ENCODE measurements at places on chromosomes 13 and 19.
A peak's percentile ranks its signal among the peaks of the same experiment; 100 is the strongest.

DNA sequence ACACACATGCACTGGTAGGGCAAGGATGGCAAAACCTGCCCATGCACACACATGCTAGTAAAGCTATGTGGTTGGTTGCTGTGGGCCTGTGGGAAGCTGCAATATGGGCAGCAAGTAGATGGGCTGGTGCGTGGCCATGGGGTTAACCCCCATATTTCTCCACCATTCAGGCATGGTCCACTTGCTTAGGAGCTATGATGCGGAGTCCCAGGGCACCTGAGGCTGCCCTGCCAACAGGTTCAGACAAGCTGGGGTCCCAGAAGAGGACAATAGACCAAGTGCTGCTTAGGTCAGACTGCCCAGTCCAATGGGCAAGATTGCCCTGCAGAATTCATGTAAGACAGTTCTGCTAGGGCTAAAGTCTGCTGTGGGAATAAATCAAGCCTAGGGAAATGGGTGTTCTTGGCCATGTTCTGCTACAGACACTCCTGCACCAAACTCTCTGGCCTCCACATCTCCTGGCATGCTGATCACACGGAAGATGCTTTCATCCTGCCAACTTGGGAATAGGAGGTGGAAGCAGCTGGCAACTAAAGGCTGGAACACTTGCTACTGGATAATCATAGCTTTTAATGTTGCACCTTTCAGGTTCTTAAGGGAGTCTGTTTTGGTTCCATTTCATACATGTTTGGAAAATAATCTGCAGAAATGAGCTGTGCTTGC is 646.3 kb upstream of the SLITRK1 start:
- no peak for DNase-seq

DNA sequence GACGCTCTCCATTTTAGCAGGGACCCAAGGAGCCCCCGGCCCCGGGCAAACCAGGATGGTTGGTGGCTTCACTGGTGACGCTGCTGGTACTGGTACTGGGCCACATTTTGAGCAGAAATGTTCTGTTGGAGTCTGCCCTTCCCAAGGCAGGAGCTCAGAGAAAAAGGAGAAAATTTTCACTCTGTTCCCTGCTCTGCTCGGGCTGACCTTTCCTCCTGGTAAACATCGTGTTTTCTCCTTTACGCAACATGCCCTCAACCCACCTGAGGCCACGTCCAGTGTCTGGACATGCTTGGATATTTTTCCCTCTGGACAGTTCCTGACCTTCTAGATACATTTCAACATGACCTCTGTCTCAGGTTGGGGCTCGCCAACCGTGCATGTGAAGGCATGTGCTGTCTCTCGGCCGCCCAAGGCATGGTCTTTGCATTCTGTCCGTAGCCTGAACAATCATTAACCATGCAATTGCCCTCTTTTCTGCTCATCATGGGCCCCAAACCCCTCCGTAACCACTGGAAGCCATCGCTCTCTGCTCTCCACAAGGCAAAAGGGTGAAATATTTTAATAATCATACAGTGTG is 115.2 kb upstream of the PEG3 start:
- DNase-seq: no peak

GRCh38 chr13:28584873-28585381 is 74.0 kb upstream of the POMP start:
- no peak for DNase-seq

DNA sequence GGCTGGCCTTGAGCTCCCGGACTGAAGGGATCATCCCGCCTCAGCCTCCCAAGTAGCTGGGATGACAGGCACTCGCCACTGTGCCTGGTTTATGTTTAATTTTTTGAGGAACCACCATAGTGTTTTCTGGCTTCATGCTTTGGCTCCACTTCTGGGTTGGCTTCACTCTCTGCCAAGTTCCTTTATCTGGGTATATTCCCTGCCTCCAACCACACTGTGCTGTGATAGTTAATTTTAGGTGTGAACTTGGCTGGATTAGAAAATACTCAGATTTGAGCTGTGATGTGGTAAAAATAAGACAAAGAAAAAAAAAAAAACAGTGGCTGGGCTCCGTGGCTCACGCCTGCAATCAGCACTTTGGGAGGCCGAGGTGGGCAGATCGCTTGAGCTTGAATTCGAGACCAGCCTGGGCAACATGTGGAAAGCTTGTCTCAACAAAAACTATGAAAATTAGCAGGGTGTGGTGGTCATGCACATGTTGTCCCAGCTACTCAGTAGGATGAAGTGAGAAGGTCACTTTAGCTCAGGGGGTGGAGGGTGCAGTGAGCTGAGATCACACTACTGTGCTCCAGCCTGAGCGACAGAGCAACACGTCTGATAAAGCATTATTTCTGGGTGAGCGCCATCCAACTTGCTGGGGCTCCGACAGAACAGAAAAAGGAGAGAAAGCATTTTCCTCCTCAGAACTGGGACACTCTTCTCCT is 7.5 kb upstream of the ILF3 start:
- DNase-seq: no peak

- peak; percentile 86 for DNase-seq
These were observed 19.2 kb downstream of the GPX4 start for GRCh38 chr19:1122972-1123363.

- DNase-seq: no peak
These were observed 762.1 kb upstream of the ARGLU1 start for GRCh38 chr13:107329991-107330390.

DNA sequence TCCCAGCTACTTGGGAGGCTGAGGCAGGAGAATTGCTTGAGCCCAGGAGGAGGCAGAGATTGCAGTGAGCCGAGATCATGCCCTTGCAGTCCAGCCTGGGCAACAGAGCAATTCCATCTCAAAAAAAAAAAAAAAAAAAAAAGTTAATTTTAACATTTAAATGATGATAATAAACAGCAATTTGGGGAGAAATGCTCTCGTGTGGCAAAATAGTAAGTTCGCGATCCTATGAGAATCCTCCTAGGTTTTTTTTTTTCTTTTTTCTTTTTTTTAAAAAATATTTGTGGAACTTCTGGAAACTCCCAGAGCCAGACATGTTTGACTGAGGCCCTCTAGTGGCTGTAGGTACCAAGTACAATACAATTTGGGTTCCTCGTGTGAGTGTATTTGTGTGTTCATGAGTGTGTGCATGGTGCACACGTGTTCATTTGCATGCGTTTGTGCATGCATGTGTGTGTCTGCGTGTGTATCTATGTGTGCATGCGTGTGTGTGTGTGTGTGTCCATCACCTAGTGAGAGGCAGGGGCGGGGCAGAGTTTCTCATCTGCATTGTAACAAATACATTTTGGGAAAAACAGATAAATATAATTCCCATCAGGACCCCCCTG is 31.2 kb downstream of the TMPRSS9 start:
- DNase-seq: peak; percentile 84

DNA sequence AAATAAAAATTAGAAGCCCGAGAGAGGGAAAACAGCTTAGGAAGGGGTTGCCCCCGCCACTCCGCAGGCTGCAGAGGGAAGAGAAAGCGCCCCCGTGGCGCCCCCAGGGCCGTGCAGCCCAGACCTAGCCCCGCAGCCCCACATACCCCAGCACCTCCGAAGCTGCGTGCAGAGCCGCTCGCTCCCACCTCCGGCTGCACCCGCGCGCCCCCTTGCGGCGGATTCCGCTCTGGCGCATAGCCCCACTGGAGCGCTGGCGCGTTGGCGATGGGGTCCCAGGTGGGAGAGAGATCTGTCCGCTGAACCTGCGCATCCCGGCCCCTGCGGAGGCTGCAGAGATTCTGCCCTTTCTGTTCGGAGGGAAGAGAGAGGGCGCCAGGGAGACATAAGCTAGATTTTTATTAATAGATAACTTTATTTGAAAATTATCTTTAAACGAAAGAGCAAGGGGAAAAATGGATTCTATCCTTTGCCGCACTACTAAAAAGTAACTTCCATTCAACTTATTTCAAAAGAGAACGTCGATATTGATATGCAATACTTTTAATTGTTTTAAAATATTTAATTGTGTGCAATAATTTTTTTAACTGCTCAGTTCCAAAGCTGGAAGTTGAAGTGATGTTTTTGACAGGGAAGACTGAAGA is 11.7 kb upstream of the CLN5 start:
- DNase-seq: peak; percentile 95

DNA sequence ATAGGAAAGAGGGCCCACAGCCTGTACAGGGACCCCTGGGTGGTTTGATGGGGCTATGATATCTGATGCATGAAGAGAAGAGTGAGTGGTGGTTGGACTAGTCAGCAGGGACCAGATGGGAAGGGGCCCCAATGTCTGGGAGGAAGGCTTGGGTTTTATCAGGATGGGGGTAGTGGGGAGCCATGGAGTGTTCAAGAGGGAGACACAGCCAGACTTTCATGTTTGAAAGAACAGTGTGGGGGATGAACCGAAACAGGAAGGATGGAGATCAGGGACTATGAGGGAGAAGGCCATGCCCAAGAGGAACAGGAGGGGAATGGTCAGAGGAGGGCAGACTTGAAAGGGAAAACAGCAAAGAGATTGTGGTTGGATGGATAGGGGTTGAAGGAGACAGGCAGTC is 63.1 kb downstream of the UNC13A start:
- no peak for DNase-seq

- DNase-seq: peak; percentile 66
These were observed 27.1 kb downstream of the TSSK6 start for GRCh38 chr19:19487950-19488874.

GRCh38 chr13:95380468-95381211 is 79.4 kb upstream of the ABCC4 start:
- peak; percentile 88 for DNase-seq

DNA sequence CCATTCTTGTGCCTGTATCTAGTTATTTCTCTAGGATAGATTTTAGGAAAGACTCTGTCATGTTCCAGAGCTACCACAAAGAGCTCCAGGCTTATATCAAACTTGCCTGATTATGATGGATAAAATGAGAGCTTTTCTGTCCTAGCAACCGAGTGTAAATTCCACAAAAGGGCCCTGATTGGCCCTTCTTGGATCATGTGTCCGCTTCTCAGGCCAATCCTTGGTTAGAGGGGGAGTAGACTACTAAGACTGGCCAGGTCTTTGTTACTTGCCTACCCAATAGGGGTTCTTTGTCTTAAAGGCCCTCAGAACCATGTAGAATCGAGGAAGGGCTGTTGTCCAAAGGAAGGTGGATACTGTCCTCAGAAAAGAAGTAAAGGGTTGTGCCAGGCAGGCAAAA is 2.4 kb downstream of the DHX34 start:
- peak; percentile 62 for DNase-seq

GRCh38 chr19:35890113-35890650 is 10.2 kb downstream of the NFKBID start:
- no peak for DNase-seq

GRCh38 chr13:38376546-38376945 is 26.9 kb downstream of the UFM1 start:
- no peak for DNase-seq

DNA sequence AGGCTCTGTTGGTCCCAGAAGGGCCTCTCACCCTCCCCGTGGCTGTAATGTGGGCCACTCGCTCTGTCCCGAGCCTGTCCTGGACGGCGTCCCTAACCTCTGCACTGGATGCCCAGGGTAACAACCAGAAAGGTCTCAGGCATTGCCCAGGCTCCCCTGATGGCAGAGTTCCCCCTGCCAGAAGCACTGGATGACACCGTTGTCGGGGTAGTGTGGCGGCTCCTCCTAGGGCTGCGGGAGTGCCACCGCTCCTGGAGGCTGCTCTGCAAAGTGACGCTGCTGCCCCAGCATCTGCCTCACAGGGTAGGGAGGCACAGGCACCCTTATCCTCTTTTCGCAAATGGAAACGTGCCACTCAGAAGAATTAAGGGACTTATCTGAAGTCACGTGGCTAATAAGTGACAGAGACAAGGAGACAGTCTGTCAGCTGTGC is 32.0 kb downstream of the MPHOSPH8 start:
- no peak for DNase-seq

GRCh38 chr13:27975564-27976361 is 6.6 kb upstream of the CDX2 start:
- no peak for DNase-seq

- no peak for DNase-seq
These were observed 145.7 kb downstream of the LHFPL6 start for GRCh38 chr13:39457274-39457673.

DNA sequence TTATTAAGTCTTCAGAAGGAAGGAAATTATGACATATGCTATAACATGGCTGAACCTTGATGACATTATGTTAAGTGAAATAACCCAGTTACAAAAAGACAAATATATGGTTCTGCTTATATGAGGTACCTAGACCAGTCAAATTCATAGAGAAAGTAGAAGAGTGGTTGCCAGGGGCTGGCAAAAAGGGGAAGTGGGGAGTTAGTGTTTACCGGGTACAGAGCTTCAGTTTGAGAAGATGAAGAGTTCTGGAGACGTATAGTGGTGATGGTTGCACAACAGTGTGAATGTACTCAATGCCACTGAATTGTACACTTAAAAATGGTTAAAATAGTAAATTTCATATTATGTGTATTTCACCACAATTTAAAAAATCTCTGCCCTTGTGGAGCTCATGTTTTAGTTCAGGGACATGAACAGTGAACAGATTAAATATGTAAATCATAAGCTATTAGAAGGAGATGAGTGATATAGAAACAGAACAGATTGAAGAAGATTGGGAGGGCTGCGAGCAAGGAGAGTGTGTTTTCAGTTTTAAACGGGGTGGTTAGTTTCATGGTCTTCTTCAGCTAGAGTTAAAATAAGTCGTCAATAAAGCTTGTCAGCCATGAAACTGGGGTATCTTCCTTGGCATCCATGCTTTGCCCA is 355.2 kb downstream of the KCNRG start:
- DNase-seq: no peak

GRCh38 chr19:4908781-4909155 is 533 bp upstream of the UHRF1 start:
- DNase-seq: no peak

- peak; percentile 73 for DNase-seq
These were observed 14.5 kb upstream of the MPHOSPH8 start for GRCh38 chr13:19618977-19619376.

GRCh38 chr19:17842663-17843291 is 5.0 kb downstream of the JAK3 start:
- DNase-seq: no peak

DNA sequence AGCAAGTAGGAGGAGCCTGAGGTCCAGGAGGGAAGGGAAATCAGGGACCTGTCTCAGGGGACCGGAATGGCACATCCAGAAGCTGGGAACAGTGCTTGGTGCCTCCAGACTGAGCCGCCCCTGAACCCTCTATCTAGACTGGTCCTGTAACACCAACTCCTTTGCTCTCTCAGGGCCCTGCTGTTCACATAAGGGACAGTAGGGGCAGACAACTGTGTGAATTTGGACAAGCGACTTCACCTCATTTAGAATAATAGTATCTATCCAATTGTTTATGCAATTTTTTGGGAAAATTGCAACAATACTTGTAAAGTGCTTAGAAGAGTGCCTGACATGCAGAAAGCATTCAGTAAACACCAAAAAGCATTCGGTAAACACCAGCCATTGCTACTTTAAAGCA is 14.0 kb downstream of the SYMPK start:
- DNase-seq: no peak

- no peak for DNase-seq
These were observed 57.8 kb downstream of the GGACT start for GRCh38 chr13:100530671-100531213.

DNA sequence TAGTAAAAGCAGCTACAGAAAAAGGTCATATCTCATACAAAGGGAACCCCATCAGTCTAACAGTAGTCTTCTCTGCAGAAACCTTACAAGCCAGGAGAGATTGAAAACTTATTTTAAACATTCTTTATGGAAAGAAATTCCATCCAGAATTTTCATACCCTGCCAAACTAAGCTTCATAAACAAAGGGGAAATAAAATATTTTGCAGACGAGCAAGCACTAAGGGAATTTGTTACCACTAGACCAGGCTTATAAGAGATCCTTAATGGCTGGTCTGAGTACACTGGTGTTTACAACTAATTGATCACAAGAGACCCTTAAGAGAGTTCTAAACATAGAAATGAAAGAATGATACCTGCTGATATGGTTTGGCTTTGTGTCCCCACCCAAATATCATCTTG is 128.6 kb upstream of the TNFSF11 start:
- DNase-seq: no peak

- DNase-seq: peak; percentile 28
These were observed 2.7 kb downstream of the CYP4F12 start for GRCh38 chr19:15675560-15675959.

Measured in activated CD4-positive, alpha-beta T cell treated with anti-CD3 and anti-CD28 coated beads, Interleukin-2, amount 10 ng/mL, durations not matched to agents 24 days and 14 days (primary cell).